ENCODE measurements at places on chromosomes 16 and 17.

DNA sequence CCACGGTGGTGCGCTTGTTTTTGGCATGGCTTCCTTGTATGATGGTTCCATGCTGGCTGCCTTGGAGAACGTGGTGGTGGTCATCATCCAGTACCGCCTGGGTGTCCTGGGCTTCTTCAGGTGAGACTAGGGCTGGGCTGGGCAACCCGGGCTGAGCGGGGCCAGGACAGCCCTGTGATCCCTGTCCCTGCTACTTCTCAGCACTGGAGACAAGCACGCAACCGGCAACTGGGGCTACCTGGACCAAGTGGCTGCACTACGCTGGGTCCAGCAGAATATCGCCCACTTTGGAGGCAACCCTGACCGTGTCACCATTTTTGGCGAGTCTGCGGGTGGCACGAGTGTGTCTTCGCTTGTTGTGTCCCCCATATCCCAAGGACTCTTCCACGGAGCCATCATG, 4.9 kb downstream of the CES2 start:
- no peak for DNase-seq

DNA sequence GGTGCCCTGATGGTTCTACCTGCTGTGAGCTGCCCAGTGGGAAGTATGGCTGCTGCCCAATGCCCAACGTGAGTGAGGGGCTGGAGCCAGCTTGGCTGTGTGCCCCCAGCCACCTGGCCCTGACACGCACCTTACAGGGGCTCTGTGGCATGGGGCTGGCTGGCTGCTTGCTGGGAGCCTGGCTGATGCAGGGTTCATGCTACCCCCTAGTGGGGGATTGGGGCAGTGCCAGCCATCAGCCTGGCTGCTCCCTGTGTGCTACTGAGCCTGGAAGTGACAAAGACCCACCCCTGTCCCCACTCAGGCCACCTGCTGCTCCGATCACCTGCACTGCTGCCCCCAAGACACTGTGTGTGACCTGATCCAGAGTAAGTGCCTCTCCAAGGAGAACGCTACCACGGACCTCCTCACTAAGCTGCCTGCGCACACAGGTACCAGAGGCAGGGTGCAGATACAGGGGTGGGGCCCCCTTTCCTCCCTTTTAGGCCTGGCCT, 5.7 kb downstream of the GRN start:
- DNase-seq: no peak

- no peak for DNase-seq
Measured at GRCh38 chr17:56975656-56976055, 2.3 kb upstream of the SCPEP1 start.

GRCh38 chr16:80319181-80319580, 221.6 kb upstream of the DYNLRB2 start:
- DNase-seq: no peak

- no peak for DNase-seq
Measured at GRCh38 chr17:42305543-42306384, 17.5 kb downstream of the STAT5A start.

DNA sequence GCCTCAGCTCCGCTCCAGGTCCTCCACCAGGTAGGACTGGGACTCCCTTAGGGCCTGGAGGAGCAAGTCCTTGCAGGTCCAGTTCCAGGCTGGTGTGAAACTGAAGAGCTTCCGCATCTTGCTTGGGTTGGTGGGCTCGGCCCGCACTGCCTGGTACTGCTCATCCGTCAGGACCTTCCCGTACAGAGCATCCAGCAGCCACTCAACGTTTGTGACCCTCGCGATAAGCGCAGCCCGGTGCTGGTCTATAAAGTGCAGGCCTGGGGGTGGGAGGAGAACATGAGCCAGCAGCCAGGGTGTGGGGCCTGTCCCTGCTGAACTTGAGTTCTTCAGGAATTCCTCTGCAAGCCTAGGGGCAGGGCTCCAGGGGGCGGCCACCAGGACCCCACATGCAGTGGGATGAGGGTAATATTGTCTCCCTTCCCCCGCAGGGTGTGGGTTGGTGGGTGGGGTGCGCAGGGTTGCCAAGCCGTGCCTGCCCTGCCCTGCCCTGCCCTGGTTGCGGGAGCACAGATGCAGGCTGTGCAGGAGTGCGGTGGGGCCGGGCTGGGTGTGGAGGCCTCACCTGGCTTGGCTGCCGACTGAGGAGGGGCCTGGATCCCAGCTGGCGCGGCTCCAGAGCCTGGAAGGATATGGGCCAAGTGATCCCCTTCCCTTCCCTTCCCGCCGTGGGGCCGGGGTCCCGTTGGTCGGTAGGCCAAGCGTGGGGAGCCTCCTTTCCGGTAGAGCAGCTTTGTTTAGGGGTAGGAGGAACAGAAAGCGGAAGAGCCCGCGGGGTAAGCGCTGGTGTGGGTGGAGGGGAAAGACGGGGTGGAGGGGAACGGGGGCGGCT, 762 bp downstream of the PYCARD start:
- DNase-seq: no peak

GRCh38 chr16:76959166-76959565, 231.8 kb upstream of the MON1B start:
- DNase-seq: no peak

GRCh38 chr16:89823087-89823823, 5.0 kb upstream of the SPIRE2 start:
- DNase-seq: no peak

- no peak for DNase-seq
Measured at GRCh38 chr17:66706851-66707450, 128.0 kb upstream of the CACNG5 start.

- DNase-seq: no peak
Measured at GRCh38 chr16:15464401-15465186, 30.2 kb downstream of the BMERB1 start.

DNA sequence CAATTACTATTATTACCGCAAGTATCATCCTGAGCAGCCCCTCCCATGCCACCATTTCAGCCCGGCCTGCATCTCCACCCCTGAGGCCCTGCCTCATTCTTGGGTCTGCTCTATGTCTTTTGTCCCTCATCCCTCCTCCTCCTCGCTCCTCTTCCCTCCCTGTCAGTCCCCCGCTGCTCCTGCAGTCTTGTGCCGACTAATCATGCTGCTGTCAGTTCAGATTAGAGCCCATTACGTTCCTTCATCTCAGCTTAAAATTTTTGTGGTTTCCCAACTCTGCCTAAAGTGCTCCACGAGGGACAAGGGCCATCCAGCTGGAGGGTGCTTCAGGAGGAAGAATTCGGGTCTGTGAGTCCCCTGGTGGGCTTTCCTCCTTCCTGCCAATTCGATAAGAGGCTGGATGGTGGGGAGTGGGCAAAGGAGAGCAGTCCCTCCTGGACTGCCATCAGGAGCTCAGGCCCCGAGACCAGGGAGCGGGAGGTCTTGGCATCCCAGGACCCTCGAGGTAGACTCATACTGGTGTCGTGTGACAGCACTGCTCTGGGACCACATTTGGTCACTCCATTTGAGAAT, 32.9 kb upstream of the GOSR2 start:
- DNase-seq: no peak

- DNase-seq: no peak
Measured at GRCh38 chr17:33225509-33225908, 67.6 kb downstream of the ASIC2 start.

- no peak for DNase-seq
Measured at GRCh38 chr17:26963163-26963503, 330.8 kb upstream of the WSB1 start.

DNA sequence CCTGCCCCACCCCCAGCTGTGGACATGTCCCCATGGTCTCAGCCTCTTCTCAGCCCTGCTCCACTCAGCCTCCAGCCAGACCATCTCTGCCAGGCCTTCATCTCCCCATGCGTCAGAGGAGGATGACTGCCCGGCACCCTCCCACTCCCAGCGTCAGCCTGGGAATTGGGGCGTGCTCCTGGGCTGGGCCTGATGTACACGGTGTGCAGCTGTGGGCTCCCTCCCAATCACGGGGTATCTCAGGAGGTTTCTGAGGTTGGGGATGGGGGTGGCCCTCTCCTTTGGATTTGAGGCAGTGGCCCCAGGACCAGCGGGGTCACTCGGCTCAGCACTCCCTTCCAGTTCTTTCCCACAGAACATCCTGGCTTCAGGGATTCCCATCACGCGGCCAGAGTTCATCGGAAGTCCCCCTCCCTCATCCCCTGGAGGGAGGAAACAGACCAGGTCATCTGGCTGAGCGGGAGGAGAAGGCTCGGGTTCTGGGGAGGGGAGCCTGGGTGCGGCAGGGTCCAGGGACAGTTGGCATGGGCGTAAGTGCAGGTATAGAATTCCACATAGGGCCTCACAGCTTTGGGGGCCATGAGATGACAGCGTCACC, 36.9 kb downstream of the SOCS3 start:
- no peak for DNase-seq

GRCh38 chr16:10036956-10037355, 145.3 kb downstream of the GRIN2A start:
- no peak for DNase-seq

GRCh38 chr17:49971848-49972485, 3.0 kb downstream of the DLX4 start:
- no peak for DNase-seq

- no peak for DNase-seq
Measured at GRCh38 chr17:17770632-17771044, 66.1 kb downstream of the SREBF1 start.

DNA sequence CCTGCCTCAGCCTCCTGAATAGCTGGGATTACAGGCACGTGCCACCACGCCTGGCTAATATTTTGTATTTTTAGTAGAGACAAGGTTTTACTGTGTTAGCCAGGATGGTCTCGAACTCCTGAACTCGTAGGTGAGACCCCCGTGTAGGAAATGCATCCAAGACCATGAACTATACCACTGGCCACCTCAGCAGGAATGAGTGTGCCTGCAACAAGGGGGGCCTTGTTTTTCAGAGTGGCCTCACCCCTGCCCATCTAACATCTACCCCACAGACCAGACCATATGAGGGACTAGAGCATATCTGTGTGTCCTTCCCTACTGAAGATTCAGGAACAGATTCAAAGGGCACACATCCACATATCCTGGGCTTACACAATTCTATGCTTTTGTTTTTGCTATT, 44.9 kb downstream of the SHISA6 start:
- DNase-seq: no peak

DNA sequence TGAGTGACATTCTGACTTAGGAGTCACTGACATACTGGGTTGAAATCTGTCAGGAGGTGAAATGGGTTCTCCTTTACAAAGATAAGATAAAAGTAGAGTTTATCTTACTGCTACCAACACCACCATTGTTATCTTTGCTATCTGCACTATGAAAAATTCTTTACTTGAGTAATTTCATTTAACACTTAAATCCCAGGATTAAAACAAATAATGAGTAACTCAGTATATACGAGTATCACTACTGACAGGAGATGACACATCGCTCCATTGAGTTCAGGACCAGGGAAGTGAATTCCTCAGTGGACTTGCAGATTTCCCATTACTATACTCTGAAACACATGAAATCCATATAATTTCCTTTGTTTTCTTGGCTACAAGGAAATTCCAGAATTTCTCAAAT, 242.1 kb upstream of the NLRP1 start:
- no peak for DNase-seq

GRCh38 chr17:8654822-8655221, 24.3 kb upstream of the MYH10 start:
- DNase-seq: no peak

- DNase-seq: no peak
Measured at GRCh38 chr16:73858326-73858725, 438.3 kb upstream of the PSMD7 start.

- no peak for DNase-seq
Measured at GRCh38 chr17:18041776-18042175, 2.6 kb downstream of the GID4 start.

All from C1 segment of cervical spinal cord (tissue), 14 donors.